ENCODE measurements at places on chromosomes 1 and 21.
A peak's percentile ranks its signal among the peaks of the same experiment; 100 is the strongest.

DNA sequence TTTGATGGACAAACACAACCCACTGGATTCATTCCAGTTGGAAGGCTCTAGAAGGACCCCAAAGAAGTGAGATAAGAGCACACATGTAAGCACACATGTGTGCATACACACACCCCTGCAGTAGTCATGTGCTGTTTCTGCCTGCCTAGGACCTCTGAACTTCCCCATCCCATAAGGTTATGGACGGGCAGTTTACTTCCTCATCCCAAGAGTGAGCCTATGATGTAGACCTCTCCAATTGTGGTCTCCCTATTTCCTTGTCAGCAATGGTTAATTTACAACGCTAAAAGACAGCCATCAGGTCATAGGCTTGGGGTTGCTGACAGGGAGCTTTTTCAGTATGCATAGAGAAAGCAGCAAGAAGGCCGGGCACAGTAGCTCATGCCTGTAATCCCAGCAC, 15.4 kb upstream of the ADAR start:
- no peak for DNase-seq

- DNase-seq: no peak
Measured at GRCh38 chr1:25009671-25010262, 79.7 kb upstream of the RUNX3 start.

DNA sequence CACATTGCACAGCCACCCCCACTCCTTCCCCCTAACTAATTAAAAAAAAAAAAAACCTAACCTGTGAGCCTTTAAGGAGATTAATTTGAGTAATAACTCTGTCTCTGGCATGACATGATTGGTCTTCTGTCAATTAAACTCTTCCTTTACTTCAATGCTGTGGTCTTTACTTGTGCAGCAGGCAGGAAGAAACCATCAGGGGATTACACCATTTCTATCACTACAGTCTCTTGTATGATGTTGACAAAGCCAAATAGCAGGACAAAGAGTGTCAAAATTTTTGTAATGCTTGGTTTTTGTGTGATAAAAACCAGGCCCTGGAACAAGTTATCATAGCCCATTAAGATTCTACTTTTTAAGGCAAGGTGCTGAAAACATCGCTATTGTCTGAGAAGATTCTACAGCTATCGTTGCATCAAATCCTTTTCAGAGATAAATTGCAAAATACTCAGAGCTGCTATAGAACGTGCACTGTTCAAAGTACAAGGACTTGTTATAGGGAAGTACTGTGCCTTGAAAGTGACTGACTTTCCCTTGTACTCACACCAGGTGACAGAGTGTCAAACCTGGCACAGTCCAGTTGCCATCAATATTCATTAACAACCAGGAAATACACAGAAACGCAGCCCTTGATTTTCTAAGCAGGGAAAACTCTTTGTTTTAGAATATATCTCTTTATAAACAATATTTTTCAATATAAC, 37.7 kb downstream of the LHX9 start:
- DNase-seq: no peak

DNA sequence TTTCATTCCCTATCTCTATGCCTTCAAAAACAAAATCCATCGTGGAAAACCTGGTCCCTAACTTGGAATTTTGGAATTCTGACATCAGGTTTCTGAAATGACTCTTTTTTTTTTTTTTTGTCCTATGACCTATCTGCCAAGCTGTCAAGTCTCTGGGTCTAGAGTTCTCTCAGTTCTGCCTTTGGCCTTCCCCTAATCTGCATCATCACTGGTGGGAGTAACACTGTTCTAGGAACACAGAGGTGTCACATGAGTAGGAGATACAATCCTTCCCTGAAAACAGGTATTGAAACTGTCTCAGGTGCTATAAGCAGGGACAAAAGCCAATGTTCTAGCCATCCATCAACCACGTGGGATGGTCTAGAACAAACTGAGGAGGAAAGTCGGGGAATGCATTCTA, 142.0 kb upstream of the ATP1B1 start:
- no peak for DNase-seq

DNA sequence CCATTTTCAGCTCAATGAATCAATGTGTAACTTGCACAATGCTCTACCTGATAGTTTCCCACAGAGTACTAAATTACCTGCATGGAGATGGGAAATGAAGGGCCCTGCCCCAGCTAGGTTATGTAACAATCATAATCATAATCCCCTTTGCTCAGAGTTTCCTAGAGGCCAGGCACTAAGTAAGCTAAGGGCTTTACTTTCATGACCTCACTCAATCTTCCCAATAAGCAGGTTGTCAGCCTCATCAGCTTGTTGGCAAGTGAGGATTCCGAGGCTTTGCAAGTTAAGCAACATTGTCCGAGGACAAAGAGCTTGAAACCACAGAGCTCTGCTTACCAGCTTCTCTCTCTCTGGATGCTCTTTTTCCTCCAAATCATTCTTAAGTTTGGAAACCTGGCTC, 64.1 kb upstream of the NTPCR start:
- no peak for DNase-seq

- DNase-seq: no peak
Measured at GRCh38 chr1:226609836-226610455, 61.4 kb downstream of the STUM start.

GRCh38 chr1:84223751-84224432, 77.6 kb upstream of the SAMD13 start:
- peak; percentile 3 for DNase-seq

- DNase-seq: peak; percentile 30
Measured at GRCh38 chr1:83546874-83547273, 452.1 kb downstream of the TTLL7 start.

GRCh38 chr1:206739411-206740076, 31.0 kb upstream of the IL19 start:
- DNase-seq: peak; percentile 77

- DNase-seq: peak; percentile 35
Measured at GRCh38 chr1:41006942-41007865, 14.3 kb downstream of the SLFNL1 start.

- DNase-seq: no peak
Measured at GRCh38 chr1:162233937-162234336, 142.7 kb downstream of the SPATA46 start.

- DNase-seq: peak; percentile 91
Measured at GRCh38 chr1:31152181-31152795, 86.8 kb upstream of the PUM1 start.

DNA sequence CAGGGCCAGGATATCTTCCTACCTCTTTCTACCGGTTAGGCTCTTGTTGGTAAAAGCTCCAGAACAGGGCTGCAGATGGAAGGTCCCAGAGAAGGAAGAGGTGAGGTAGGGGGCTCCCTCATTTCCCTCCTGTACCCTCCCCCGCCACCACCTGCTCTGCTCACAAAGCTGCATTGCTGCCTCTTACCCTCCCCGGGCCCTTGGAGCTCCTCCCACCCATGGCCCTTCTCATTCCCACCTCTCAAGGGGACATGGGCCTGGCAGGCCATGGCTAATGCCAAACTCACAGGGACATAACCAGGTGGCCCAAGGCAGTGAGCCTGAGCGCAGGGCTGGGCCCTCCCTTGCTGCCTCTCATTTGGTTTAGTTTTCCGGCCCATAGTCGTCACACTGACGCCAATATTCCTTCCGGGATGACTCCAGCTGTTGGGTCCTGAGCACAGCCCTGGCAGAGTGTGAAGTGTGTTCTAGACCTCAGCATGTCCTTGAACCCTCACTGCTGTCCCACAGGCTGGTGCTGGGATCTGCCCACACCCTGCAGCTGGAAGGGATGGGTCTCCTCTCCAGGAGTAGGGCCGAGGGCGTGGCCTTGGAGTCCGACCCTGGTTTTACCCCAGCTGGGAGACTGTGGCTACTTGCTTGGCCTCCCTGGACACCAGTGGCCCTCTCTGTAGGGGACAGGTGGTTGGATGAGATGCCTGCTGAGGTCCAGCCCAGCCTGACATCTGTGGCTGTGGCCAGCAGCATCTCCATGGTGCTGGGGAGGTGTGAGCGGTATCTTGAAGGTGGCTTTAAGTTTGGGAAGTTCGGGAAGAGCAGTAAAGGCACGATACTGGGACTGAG, 104.6 kb downstream of the ARHGEF10L start:
- no peak for DNase-seq

- DNase-seq: peak; percentile 1
Measured at GRCh38 chr1:237383791-237384190, 341.8 kb downstream of the RYR2 start.

- DNase-seq: no peak
Measured at GRCh38 chr21:41497008-41497407, 10.9 kb downstream of the TMPRSS2 start.

DNA sequence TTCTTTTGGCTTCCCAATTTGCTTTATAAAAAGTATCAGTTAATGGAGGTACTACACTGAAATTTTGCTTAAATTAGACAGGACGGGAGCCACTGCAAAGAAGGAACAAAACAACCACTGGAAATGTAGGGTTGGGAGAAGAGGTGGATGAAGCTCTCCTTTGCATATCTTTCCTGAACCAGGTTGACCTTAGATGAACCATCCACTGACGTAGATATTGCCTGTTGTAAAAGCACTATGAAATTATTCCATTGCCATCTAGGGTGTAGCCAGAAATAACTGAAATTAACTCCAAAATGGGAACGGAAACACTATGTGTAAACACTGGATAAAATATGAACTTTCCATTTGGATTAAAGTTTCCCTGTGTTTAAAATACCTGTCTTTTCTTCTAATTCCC, 1.2 kb upstream of the ABL2 start:
- peak; percentile 11 for DNase-seq

Data from EH (cell line).